HepG2 (cell line): ENCODE measurements at places on chromosomes 13 and 19.

DNA sequence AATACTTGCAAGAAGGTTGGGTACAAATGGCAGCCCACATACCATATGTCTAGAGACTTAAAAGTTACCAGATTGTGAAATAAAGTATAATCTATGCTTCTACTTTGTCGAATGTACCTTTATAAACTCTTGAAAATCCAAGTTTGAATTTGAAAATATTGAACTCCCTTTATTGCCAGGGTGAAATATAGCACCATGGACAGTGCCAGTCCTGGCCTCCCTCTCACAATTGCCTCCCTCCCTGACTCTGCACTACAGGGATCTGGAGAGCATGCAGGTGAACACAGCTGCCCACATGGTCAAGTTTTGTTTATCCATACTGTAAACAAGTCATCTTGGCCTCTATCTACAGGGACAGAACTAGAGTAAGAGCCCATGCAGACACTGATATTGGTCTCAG is 394.1 kb upstream of the SLITRK6 start:
- DNase-seq: no peak

DNA sequence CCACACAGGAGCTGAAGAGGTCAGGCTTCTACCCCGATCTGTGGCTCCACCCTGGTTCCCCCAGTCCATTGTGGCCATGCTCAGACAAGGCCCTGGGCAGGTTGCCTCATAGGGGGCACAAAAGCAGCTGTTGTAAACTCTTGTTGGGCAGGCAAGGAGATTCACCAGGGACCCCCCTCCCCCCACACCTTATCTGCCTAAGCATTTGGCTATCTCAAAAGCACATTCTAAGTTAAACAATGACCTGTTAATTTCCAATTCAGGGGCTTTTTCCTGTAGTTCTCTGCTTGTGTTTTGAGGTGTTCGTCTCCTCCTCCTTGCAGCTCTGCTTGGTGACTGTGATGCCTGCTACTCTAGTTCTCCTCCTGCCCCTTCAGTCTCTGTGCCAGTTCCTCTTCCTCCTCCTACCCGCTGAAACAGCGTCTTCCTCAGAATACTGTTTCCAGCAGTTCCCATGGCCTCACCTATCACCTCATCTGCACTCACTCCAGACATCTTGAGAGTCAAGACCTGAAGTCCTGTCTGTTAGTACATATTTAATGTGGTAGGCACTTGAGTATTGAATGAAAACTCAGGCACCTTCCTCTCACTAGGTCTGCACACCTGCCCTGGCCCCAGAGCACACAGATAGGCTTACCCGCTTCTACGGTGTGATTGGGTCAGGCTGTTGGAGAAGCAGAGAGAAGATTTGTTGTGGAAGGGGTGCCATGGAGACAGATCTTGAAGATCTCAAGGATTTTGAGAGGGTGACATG is 31.7 kb downstream of the SPATA13 start:
- no peak for DNase-seq

DNA sequence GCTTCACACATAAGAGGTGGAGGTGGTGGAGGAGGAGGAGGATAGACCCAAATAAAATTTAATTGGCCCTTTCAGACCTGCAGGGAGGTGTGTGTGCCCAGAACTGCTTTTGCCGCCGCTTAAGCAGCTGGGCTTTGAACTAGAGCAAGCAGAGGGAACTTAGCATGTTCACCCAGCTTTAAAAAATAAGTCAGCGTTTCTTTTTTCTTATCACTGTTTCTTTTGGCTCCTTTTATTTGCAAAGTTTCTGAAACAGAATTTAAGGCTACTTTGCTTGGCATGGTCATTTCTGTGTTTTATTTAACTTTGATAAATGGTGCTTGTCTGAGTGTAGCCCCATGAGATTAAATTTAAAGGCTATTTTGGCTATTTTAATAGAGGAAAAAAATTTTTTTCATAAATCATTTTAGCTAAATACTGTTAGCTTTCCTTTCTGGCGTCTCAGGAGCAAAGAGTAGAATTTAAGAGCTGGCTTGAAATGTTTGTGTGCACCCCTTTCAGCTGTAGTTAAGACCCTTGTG is 43.3 kb upstream of the RNF113B start:
- no peak for DNase-seq

- DNase-seq: no peak
Measured at GRCh38 chr19:5903056-5903623, 450 bp downstream of the NDUFA11 start.

DNA sequence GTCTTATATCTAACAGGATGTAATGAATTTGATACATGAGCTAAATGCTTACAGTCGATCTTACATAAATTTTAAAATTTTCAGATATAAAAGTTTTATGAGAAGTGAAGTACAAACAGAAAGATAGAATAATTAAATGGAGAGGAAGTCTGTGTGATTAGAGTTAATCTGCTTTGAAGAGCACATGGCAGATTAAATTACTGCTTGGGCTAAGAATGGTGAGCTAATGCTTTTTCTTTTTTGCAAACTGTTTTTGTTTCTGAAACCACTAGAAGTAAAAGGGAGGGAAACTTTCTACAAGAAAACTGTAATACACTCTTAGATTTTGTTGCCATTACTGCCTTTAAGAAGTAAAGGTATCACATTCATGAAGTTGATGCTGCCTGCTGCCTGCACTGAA is 96.3 kb upstream of the SPRY2 start:
- DNase-seq: no peak

DNA sequence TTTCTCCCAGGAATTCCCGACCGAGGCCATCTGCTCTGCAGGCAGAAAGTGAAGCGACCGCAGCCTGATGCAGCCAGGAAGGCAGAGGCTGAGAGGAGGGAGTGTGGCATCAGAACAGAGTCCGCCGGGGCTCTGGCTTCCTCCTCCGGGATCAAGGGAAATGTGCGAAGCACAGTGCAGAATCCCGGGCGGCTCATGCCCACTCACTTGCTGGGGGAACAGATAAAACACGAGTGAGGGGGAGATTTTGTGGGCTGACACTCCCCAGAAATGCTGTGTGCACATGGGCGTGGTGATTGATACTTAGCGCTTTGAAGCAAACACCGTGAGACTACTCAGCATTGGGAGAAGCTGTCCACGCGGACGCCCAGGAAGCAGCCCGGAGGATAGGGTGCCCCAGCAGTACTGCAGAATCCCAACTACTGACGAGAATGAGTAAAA is 75.3 kb upstream of the POMP start:
- DNase-seq: no peak

DNA sequence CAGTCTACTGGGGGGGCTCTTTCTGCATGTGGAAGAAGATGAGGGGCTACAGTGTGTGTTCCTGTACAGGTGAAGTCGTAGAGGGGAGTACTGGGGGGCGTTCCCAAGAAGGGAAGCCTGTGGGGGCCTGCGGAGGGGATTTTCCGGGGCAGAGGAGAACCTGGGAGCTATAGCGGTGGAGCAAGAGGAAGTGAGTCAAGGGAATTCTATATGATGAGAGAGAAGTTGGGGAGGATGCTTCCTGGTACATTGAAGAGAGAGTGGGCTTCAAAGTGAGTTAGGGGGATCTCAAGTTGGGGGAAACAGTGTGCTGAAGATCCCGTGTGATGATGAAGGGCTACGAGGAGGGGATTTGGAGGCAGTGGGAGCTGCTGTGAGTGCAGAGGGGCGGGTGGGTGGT is 1.9 kb upstream of the CACNG8 start:
- no peak for DNase-seq

DNA sequence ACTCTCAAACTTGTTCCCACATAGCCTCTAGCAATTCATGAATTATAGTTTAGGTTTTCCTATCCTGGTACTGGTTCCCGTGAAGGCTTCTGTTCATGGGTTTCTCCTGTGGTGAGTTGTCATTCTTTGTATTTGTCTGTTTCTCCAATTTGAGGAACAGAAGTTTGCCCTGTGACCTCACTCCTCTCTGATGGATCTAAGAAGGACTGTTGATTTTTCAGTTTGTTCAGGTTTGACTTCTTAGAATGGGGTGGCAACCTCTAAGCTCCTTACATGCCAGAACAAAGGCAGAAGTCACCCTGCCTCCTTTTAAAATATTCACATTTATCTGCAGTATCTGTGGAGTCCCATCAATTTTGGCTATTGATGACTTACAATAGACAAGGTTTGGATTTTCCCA is 354.0 kb downstream of the SPRY2 start:
- DNase-seq: no peak

DNA sequence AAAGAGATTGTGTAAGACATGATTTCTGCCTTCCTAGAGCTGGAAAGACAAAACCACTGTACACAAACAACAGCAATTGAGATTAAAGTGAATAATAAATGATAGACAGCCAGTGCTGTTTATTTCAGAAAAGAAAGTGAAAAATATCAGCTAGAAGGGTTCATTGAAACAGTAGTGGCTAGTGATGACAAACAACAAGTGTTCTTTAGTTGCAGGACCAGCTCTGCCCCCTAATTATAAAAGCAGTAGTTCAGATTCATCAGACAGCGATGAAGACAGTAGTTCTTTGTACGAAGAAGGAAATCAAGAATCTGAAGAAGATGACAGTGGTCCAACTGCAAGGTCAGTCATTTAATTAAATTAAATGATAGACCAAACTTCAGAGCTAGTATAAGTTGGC is 14.8 kb downstream of the GPALPP1 start:
- no peak for DNase-seq
